ENCODE measurements at places on chromosomes 5 and 9.

DNA sequence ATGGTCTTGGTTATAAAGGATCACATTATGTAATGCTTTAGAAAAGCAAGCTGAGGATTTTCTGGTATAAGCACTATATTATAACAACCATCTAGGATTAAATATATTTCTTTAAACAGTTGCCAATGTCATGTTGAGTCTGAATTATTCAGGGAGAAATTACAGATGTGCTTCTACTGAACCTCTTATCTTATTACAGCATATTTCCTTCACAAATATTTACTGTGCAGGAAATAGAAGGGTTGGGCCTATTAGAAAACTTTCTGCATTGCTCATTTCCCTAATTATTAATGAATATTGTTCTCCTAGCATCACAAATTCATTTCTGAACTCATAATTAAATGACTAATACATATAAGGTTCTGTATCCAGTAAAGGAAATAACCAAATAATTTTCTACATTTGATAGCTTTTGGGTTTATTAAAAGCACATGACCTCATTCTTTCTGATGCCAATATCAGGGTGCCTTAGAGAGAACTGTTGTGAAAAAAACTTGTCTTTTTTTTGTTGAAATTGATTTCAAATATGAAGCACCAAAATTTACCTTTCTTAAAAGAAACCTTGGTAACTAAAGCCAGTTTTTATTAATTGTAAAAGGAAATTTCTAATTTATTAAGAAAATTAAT is 476.8 kb upstream of the PTGER4 start:
- DNase-seq, result no peak

GRCh38 chr9:89361816-89362646 is 43.7 kb downstream of the SECISBP2 start:
- DNase-seq, result no peak

GRCh38 chr5:180097163-180097894 is 25.8 kb upstream of the RNF130 start:
- DNase-seq, result no peak

DNA sequence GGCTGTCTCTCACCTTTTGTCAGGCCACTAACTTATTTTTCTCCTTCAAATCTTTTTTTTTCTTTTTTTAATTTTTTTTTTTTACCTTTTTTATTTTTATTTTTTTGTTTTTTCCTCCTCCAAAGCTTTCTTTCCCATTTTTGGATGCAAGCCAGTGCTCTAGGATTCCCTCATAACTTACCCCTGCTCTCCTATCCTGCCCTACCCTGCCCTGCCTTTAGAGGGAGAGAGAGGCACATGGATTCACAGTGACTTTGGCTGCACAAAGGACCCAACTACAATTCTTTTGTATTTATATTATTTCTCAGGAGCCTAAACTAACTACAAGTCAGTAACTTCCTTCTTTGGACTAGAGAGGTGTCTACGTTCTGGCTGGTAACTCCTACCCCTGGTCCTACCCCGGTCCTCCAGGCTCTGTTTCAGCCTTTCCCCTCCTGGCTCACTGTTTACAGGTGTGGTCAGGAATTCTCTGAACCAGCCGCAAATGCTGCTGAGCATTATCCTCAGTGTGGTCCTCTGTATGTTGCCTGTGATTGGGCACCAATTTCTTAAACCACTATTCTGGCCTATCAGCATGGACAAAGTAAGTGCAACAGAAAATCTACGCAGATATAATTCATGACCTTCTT is 8.4 kb upstream of the RUSC2 start:
- DNase-seq, result no peak

All from activated CD8-positive, alpha-beta memory T cell treated with anti-CD3 and anti-CD28 coated beads for 4 hours (primary cell).